B cell (primary cell): ENCODE measurements at places on chromosomes 4 and X. TPM values are rescaled to one million over a fixed set of nuclear protein-coding genes. Genes with fewer than 3 reads are reported as not detected.

The CSAG1 gene
- total RNA-seq, result not detected in 2 replicates

The LONRF3 gene
- 1.2 and 1.7 TPM in 2 replicates for total RNA-seq

The NIPAL1 gene
- total RNA-seq, result 1.1 TPM in 1 of 2 replicates, not detected in the other

The SLC49A3 gene
- total RNA-seq, result 4.3 and 6.9 TPM in 2 replicates

The IL13RA2 gene
- not detected in 2 replicates for total RNA-seq

The SPARCL1 gene
- not detected in 2 replicates for total RNA-seq

The SHOX gene
- not detected in 2 replicates for total RNA-seq

The SPANXN3 gene
- total RNA-seq, result not detected in 2 replicates

The MMGT1 gene
- total RNA-seq, result 24.4 and 25.1 TPM in 2 replicates

The SLC16A2 gene
- not detected in 2 replicates for total RNA-seq

The USP9X gene
- 87.6 and 91.9 TPM in 2 replicates for total RNA-seq

The CAPN6 gene
- not detected in 2 replicates for total RNA-seq
